ENCODE measurements at places on chromosomes 2 and 18.

DNA sequence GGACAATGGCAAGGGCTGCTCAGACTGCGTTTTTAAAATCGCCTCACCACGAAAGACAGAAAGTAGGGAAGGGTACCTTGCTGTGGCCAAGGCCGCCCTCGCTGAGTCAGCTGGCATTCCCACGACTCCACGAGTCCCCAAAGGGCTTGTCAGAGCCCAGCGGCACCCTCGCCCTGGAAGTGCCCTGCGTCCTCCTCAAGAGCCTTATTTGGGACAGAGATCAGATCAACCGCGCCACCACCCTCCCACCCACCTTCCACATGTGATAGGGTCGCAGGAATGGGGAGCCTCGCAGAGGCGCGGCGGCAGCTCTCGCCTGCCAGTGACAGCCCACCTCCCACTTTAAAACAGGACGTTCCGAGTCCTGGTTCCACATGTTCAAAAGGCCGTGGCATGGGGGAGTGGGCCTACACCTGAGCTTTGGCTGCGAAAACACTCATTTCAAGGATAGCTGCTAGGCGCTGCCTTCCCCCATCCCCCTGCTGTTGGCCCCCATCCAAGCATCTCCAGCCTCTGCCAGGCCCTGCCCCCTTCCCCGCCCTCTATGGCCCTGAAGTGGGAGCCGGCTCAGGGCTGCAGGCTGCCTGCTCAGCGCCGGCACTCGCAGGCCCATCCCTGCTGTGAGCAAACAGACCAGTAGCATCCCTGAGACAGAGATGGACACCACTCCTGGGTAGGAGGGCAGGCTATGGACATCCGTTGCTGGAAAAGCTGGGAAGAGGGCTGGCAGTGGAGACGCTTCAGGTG, 38.1 kb upstream of the ARHGEF4 start:
- DNase-seq = no peak

GRCh38 chr2:217225596-217225995, 365.7 kb upstream of the TNP1 start:
- DNase-seq = no peak

- no peak for DNase-seq
Measured at GRCh38 chr2:120712180-120712681, 23.4 kb upstream of the GLI2 start.

- peak; percentile 92 for DNase-seq
Measured at GRCh38 chr2:159146996-159147666, 139.4 kb downstream of the WDSUB1 start.

- DNase-seq = no peak
Measured at GRCh38 chr18:78521136-78521535, 458.5 kb upstream of the SALL3 start.

DNA sequence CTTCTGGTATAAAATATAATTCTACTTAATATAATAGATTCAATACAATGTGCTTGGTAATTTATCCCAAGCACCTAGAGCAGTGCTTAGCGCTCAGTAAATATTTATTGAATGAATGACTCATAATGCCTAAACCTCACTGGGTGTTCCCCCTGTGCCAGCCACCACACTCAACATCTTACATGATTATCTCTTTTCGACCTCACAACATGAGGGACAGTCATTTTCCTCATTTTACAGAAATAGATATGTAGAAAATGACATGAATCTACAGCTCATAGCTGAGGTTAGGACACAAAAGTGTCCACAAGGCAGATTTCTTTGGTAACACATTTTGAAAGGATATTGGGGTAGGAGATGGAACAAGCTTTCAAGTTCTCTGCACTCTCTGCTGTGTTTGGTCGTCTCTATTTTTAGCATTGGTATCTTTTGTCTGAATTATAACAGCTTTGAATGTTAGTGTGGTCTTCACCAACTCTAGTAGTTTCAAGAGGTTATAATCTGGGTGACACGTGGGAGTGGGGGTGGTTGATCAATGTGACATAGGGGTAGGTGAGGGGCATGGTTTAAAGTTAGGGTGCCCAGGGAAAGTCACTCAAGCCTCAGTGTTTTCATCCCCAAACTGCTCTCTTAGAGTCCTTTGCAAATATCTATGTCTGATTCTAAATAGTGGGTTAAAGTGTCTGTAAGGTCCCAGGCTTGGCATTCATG, 9.8 kb downstream of the MYOM1 start:
- no peak for DNase-seq

DNA sequence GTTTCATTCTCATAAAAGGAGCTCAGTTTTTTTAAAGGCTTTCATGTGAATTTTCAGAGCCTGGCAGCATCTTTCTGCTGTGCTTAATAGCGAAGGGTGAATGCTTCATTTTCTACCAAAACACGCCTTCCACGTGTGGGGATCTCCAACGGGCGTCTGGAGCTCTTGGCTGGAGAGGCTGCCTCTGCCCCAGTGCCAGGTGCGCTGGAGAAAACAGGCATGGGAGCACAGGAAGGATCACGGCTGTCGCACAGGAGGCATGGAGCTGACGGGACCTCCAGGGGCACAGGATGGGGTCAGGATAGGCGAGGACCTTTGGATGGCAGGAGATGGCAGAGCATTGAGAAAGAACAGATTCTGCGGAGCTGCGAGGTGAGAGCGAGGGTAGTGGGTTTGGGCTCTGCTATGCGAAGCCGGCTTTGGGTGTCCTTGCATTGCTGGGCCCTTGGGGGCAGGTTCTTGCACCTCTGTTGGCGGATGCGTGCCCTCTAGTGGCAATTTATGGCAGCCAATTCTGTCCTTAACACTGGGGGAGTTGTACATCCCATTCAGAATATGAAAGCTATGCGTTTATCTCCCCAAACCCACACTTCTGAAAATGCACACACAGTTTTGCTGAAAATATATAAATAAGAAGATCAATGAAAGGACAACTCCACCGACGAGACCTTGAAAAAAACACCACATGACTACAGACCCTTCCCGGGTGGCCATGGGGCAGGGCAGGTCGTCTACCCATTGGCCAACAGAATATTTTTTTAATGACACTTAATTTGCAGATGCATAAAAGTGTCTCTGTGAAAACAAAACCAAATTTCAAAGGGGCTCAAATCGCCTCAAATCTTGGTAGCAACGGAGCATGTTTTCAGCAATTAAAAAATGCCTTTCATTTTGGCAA, 90.4 kb upstream of the SLC35G4 start:
- DNase-seq = no peak

DNA sequence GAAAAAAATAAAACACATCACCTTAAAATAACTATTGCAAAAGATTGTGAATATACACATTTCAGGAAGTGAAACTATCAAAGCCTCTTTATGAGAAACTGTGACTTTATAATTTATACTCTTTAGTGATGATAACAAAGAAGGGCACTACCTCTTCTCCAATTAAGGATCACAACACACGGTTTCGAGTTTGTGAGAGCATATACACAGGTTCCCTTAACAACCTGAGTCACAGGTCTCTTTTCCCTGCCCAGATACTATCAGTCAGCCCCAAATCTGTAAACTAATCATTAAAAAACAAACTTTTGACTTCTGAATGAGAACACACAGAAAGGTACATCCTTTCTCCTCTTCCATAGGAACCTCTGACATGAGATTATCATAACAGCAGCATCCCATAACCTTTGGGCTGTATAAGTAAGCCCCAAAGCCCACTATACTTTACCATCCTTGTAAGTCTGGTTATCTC, 44.9 kb downstream of the PTPN2 start:
- no peak for DNase-seq

GRCh38 chr2:86518481-86518880, 44.8 kb downstream of the CHMP3 start:
- no peak for DNase-seq

DNA sequence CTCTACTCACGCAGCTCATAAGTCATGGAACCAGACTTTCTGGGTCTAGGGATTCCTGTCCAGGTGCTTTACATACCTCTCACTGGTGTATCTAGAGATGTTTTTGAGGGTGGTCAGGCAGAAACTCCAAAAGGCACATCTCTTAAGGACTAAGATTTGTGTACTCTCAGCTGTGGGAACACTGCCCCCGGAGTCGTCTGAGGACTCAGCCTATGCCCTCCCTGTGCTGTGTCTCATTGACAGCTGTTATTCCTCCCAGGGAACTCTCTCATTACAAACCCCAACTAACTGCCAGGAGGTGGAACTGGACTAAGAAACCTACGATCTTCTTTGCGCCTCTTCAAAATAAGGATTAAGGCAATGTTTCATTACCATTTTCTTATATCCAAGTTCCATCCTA, 293.9 kb upstream of the DLGAP1 start:
- DNase-seq = no peak

- DNase-seq = peak; percentile 65
Measured at GRCh38 chr2:42859006-42859552, 66.7 kb upstream of the HAAO start.

- DNase-seq = no peak
Measured at GRCh38 chr18:61784834-61785233, 108.0 kb downstream of the RNF152 start.

DNA sequence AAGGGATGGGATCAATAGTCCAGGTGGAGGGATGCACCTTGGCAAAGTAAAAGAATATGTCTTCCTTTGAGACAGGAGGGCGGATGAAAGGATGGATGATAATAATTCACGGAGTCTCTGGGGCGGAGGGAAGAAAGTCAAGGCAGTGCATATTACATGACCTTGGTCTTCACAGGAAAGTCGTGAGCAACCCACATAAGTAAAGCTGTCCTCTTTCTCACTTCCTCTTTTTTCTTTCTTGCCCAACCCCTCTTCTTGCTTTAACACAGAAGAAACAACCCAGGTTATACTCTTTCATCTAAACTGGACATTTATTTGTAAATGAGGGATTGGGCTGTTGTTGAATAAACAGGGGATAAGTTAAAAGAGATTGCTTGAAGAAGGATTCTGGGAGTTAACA, 168.7 kb upstream of the SKOR2 start:
- DNase-seq = no peak

DNA sequence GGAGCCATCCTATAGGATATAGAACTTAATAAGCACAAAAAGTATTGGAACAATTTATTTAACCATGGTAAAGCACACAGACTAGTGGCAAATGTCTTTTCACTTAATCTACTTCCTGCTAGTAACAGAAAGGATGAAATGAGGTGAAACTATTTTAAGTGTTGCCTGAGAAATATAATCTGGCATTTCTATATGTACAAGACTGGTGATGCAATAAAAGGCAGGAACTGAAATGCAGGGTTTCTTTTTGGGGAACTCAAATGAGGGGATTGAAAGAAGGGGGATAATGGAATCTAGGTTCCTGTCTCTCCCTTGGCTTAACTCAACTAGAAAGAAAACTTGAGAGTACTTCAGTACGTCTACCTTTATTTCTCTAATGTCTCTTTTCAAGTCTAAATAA, 122.3 kb downstream of the MEMO1 start:
- no peak for DNase-seq

GRCh38 chr2:61469424-61470121, 1.3 kb downstream of the USP34 start:
- DNase-seq = no peak

GRCh38 chr2:46082531-46083485, 214.4 kb upstream of the EPAS1 start:
- DNase-seq = no peak

DNA sequence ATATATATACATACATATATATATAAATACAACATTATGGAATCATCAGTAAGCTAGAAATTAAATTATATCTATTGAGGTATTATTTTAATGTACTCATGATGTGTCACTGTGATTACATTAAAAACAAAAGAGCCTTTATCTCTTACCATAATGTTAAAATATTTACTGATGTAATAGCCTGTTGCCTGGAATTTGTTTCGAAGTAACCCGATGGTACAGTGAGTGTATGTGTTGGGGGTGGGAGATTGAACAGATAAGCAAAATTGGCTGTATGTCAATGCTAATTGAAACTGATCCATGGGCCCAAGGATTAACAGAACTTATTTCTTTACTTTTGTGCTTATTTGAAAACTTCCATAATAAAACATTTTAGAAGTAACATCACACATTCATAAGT, 1473.2 kb downstream of the LRP1B start:
- no peak for DNase-seq

DNA sequence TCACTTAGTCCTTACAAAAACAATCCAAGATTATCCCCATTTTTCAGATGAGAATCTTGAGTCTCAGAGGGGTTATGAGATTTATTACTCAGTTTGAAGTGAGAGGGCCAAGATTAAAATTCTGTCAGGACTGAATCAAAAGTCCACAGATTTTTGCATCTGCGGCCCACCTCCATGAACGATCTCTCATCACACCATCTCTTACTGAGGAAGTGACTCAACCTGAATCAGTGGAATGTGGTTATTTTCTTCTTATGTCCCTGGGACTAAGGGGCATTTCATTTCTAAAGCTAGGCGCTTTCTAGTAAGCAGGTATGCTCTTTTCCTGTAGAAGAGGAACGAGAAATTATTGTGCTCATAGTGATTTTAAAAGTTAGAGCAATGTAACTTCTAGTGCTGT, 360.3 kb upstream of the SPHKAP start:
- DNase-seq = no peak

DNA sequence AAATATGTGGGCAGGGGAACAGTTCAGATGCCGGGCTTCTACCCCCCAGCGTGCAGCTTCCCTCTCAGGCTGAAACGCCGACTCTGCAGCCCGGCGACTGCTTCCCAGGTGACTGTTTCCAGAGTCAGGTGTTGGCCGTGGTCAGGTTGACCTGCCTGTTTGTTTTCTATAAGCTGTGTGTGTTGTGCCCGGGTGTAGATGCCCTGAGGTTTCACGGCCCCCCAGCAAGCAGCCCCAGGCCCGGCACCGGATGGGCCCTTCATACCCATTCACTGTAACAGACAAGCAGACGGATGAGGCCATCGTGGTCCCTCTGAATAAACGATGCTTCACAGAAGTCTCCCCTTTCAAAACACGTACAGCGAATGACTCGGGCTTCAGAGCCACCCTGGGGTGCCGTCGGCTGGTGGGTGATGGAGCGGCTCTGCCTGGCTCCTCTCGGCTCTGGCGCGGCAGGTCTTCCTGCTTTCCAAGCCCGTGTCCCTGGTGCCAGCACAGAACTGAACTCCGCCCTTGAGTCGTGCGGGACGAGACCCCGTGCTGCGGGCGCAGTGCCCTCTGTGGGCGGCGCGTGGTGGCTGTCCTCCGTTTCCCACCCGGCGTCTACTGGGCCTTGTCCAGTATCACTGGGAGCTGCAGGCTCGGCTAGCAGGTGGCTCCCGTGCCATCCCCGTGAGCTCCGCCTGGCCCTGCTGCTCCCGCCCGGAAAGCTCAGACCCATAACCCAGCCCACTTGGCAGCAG, 15.0 kb upstream of the KCNG2 start:
- peak; percentile 67 for DNase-seq

DNA sequence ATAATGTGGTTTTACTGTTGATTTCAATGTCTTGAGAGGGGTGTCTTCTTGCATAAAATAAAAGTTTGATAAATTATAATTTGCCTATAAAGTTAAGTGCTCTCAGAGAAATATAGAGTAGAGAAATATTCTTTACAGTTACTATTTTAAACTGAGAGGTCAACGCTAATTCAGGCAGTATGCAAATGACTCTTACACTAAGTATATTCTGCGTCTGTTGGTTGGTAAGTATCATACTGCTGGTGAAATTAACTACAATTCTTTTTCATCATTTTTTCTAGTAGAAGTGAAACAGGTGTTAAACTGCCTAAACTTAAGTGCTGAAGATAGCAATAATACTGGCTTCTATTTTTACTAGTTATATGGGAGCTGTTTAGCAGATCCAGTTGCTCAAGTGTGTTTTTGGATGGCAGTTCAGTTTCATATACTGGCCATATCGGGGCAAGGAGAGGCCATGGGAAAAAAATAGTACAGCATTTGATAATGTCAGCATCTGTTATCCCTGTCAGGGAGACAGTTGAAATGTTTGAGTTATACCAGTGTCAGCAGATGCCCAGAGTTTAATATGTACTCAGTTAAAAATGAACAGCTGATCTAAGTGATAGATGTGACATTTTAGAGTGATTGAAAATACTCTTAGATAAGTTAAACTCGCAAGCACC, 86.2 kb downstream of the MIB1 start:
- DNase-seq = no peak
